ENCODE measurements at places on chromosomes 3 and 15.

DNA sequence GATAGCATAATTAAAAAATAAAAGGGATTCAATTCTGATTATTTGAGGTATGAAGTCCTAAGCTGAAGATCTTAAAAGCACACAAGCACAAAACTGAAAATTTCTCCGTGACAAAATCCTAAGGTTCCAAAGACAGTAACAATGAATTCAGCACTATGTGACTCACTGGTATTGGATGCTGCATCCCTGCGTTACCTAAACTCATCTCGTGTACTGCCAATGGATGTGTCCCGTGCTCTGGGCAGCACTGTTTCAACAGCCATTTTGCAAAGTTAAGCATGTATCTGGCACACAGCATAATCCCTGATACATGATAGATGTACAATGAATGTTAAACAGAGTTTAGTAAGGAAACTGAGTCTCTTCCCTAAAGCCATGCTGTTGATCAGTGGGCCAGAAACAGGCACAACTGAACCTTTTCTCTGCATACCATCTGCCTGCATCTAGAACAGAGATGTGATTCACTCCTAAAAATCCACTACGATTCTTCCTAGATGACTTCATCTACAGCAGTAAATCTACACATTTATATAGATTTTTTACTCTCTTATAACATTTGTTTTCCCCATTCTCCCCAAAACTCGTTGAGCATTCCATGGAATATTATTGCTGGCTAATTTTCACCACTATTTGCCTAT, 14.3 kb downstream of the SUCLG2 start:
- no peak for DNase-seq

GRCh38 chr15:57541805-57542504, 49.7 kb upstream of the MYZAP start:
- DNase-seq: no peak

GRCh38 chr15:57572468-57572867, 19.2 kb upstream of the MYZAP start:
- no peak for DNase-seq

DNA sequence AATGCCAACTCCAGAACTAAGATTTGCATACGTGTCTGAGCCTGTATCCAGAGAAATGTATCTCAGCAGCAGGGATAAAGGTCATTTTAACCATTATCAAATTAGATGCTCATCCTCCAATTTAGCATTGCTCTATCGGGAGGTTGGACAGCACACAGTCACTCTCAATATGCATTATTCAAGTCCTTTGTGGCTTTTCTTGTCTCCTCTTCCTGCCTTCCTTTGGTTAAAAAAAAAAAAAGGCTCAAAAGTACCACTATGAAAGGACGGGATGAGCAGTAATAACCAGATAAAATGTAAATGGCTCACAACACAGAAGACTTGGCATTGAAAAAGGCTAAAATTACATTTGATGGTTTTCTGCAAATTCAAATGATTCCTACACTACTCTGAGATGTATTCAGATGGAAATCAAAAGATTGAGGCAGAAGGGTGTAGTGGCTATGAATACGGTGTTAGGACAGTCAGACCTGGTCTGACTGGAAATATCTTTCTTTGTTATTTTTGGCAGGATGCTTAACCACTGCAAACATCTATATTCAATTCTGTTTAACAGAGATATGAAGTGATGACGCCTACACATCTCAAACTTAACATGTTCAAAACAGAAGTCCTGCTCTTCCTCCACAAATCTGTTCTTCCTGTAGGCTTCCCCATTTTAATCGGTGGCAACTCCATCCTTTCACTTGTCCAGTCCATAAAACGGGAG, 109.6 kb downstream of the ADAMTS9 start:
- DNase-seq: no peak

- DNase-seq: no peak
These were observed 118.6 kb downstream of the SMAD6 start for GRCh38 chr15:66820481-66821176.

DNA sequence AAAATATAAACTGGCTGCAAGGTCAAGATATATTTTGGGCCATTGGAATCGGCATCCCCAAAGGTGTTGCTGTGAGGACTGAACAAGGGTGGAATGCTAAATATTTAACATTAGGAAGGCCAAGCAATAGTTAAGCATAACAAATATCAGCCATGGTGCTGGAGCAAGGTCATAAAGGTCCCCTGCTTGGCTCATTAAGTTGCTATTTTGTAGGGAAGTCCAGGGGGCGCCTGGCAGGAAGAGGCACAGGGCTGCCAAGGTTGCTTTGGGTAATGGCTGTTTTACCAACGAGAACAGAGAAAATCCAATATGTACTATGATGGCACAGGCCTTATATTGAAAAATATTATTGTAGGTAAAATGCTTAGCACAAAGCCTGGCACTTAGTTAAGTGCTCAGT, 62.2 kb downstream of the SLC15A2 start:
- DNase-seq: no peak

DNA sequence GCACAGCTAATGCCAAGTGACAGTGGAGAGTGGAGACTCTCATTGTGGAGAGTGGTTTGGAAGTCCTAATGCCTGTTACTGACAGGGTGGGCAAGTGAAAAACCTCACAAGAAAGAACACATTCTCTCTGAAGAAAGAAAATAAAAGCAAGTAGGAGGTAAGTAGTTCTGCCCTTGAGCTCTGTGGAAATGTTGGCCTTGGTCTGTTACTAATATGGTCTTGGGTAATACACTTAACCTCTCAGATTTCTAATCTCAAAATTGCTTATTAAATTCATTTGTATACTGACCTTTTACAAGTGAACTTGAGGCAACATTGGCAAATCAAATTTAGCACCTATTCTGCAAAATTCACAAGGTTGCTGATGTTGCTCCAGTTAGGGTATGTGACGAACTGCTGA, 291.6 kb upstream of the CBLB start:
- DNase-seq: no peak

- DNase-seq: no peak
These were observed 7.1 kb upstream of the LMOD3 start for GRCh38 chr3:69129531-69129930.

- no peak for DNase-seq
These were observed 71.0 kb downstream of the SOX14 start for GRCh38 chr3:137835096-137835495.

- no peak for DNase-seq
These were observed 11.9 kb downstream of the CPOX start for GRCh38 chr3:98581474-98581873.

GRCh38 chr3:123741041-123741511, 143.1 kb downstream of the MYLK start:
- no peak for DNase-seq

DNA sequence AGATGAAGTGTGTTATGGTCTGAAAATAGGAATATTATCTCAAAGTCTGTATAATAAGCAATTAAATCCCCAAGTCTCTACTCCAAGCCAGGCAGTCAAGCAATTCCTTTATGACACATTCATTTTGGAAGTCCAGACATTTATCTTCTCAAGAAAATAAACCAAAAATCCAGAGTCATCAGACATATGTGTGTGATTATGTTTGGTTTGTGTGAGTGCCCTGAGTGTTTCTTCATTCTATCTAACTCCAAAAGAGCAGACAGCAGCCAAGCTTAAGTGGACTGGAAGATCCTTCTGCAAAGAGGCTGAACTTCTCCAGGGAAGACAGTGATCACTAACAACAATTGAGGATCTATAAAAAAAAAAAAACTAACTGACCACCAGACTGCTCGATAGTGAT, 239.8 kb downstream of the STAG1 start:
- no peak for DNase-seq

- no peak for DNase-seq
These were observed 268.9 kb downstream of the SHOX2 start for GRCh38 chr3:157837336-157837735.

- no peak for DNase-seq
These were observed 70.9 kb downstream of the IGF1R start for GRCh38 chr15:98719137-98719740.

DNA sequence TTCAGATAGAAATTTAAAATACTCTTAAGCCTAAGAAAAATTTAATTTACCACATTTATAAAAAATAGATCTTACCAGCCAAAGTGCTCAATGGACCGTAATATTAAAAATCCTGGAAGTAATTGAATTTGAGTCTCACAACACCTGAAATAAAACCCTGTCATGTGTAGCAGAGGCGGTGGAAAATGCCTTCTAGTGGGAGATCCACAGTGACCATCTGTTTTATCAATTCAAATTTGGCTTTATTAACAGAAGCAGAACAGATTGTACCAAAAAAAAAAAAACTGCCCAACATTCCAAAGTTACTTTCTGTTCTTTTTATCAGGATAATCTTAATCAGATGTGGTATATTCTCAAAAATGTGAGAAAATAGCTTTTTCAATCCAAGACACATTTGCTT, 71.7 kb downstream of the DMXL2 start:
- no peak for DNase-seq

DNA sequence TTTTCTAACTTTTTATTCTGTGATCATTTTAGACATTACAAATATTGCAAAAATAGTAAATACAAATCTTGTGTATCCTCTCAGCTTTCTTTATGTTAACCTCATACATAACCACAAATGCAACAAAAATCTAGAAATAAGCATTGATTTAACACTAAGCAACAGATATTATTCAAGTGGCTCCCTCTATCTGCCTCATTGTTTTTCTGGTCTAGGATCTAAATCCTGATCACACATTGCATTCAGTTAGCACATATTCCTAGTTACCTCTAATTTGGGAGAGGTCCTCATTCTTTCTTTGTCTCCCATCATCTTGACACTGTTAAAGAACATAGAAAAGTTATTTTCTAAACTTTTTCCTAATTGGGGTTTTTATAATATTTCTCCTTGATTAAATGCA, 1126.0 kb downstream of the ROBO2 start:
- DNase-seq: no peak

DNA sequence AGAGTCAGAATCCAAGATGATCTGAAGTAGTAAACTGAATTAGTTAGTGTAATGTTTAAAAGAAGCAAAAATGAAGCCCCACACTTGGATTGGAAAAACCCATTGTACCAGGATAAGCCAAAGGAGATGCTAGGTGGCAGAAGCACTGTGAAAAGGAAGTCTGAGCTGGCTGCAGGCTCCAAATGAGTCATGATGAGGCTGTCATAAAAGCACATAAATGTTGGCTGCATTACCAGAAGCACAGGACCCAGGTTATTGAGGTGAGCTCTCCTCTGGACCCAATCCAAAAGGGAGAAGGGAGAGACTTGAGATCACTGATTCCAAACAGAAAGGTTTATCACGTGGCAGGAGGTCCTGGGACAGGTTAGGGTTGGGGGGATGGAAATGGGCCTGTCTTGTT, 3.2 kb upstream of the ACAN start:
- no peak for DNase-seq

GRCh38 chr15:97425596-97425995, 534.9 kb upstream of the ARRDC4 start:
- DNase-seq: no peak

DNA sequence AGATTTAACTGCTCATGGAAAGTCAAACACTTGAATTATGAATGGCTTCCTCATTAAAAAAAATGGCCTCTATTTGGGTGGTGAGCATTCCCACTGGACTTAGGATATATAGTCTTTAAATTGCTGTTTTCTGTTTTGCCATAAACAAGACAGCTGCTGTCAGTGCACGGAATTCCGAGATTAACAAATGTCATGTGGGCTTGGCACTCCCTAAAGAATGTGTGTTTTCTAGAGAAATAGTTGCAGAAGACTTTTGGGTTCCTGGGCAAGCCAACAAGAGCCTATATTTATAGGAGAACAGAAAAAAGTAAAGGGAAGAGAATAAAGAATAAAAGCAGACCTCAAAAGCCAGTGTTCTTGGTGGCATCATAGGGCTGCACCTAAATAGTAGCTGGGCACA, 13.6 kb upstream of the TFG start:
- no peak for DNase-seq

DNA sequence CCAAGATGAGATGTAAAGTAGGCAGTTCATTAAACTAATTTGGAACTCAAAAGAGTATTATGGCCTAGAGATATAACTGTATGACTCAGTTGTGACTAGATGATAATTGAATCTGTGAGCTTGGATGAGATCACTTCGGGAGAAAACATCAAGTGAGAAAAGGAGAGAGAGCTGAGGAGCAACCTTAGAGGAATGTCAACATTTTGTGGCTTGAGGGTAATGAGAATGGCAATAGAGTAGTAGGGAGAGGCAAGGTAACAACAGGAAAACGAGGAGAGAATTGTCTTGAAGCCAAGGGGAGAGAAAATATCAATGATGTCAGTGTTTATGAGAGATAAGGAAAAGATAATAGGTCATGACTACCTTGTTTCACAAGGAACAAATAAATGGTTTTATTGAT, 580.2 kb downstream of the NLGN1 start:
- no peak for DNase-seq

GRCh38 chr3:32684029-32684799, 774 bp upstream of the CNOT10 start:
- no peak for DNase-seq

All from stimulated activated CD8-positive, alpha-beta memory T cell treated with anti-CD3 and anti-CD28 coated beads, Interleukin-7, amount 100 ng/mL, for 1 hour (primary cell).